Transverse colon (tissue), 4 donors: ENCODE measurements at places on chromosomes 6 and 20.
A peak's percentile ranks its signal among the peaks of the same experiment; 100 is the strongest.

DNA sequence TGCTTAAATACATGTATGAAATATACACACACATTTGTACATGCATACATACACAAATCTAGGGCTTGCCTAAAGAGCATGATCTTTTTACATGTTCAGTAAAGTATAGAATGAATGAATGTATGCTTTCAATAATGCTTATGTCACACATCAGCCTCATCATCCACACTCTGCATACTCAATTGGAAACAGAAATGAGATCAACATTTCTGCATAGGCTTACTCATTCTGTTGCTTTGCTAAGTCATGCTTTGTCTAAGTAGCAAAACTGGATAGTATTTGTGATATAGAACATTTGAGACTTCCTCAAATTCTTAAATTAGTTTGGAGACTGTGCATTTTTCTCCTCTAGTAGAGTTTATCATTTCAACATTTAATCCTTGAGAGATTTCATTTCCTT is 343.3 kb downstream of the ADGRB3 start:
- DNase-seq = no peak

- DNase-seq = no peak
Observed at GRCh38 chr6:36556281-36556680, 9.0 kb upstream of the STK38 start.

DNA sequence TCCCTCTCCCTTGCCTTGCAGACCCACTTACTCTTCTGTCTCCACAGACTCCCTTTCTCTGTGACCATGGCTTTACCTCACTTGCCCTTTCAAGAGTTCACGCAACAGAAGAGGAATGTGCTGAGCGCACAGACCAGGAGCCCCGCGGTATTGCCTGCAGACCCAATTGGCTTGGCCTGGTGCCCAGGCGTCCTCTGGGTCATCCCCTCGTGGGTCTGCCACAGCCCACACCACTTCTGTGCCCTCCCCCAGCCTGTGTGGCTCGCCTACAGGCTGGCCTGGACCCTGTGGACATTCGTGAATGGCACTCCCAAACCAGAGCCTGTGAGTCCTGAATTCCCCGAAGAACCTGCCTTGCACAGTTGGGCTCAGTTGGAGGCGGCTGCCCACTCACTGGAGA is 15.3 kb upstream of the NINL start:
- no peak for DNase-seq

DNA sequence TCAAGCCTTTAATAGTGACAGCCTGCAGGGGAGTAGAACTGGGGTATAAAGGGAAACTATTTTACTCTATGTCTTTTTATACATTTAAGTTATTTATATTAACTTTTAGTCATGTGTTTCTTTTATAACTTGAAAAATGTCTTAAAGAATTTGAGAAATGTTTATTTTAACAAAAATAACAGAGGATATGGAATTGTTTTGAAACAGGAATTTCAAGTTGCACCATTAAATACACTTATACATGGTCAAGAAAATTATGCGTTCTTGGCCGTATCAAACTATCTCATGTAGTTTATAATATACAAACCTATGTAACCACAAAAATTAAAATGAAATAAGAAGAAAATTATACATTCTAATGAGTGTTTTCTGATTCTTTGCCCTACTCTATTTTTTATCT is 282.7 kb downstream of the GRIK2 start:
- no peak for DNase-seq

- no peak for DNase-seq
Observed at GRCh38 chr20:63544241-63544957, 3.1 kb downstream of the SRMS start.

GRCh38 chr6:114040871-114041270 is 69.9 kb upstream of the HDAC2 start:
- DNase-seq = no peak

DNA sequence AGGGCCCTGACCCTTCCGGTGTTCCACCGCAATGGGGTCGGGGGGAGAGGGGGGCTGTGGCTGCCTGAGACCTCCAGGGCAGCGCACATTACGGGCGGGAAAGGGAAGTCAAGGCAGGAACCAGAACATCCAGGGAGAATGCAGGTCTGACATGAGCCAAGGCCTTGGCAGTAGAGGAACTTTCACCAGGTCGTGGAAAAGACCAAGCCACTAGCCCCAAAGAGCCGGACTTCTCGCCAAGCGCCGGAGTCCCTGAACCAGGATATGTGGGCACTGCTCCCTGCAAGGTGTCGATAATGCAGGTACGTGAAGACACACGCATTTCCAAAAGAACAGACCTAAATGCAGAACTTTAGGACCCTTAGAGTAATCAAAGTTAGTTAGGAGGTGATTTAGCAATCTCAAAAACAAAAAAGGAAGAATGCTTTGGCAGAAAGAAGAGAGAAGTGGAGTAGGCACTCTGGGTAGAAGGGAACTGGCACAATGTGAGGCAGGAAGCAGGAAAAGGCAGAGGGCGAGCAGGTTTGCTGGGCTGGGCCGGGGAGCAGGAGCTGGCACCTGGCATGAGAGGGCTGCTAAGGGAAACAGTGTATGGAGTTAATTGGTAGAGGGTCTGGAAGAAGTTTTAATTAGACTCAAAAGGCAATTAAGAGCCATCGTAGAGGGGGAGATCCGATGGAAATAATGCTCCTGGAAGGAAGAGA is 14.3 kb downstream of the POU3F2 start:
- DNase-seq = no peak

GRCh38 chr6:32252331-32253009 is 28.6 kb upstream of the NOTCH4 start:
- no peak for DNase-seq

GRCh38 chr20:3013771-3014170 is 29.7 kb upstream of the GNRH2 start:
- DNase-seq = no peak

- no peak for DNase-seq
Observed at GRCh38 chr6:154570505-154570904, 60.0 kb upstream of the CNKSR3 start.

- DNase-seq = peak; percentile 69
Observed at GRCh38 chr6:35601331-35602132, 87.2 kb downstream of the FKBP5 start.

DNA sequence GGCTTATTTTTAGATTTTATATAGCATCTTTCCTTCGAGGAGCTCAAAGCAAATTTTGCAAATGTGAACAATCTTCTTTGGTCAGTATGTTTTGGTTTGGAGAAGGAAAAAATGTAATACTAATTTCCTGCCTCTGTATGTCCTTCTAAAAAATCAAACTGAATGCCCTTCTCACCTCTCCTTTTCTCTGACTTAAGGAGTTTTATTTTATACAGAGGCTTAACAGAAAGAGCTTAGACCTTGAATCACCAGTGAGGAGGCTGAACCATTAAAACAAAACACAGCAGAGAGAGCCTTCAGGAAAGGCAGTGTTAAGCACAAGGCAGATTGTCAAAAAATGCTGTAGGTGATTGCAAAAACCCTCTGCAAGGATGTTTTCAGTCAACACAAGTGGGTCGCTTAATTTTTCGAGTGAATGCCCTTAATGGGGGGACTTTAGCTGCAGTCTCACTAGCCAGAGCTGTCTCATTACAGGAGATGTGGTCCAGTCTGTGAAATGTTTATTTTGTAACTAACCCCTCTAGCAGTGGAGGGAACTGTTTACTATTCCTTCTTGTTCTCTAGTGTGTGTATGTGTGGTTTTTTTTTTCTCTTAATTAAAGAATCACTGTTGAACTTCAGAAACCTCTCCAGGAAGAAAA is 481.3 kb upstream of the CITED2 start:
- DNase-seq = no peak

GRCh38 chr6:148868314-148868713 is 121.5 kb downstream of the UST start:
- no peak for DNase-seq

GRCh38 chr6:89035252-89036101 is 45.1 kb upstream of the PNRC1 start:
- DNase-seq = peak; percentile 91

GRCh38 chr6:41600499-41601247 is 37.6 kb upstream of the MDFI start:
- DNase-seq = no peak

- no peak for DNase-seq
Observed at GRCh38 chr6:80667006-80667405, 560.5 kb downstream of the BCKDHB start.

DNA sequence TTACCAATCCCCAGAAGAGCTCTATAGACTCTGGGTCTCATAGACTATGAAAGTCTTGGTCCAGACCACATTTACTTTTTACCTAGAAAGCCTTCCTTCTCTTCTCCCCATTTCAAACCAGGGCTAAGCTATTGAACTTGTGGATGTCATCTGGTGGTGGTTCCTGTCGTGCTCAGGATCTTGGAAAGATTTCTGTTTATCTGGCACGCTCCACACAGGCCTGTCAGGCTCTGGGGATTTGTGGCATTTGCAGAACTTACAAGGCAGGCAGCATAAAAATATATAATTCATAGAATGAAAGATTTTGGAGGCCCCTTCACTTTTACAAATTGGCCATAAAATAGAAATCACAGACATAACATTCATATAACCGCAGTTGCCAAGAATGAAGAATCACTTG is 188.1 kb downstream of the UST start:
- DNase-seq = no peak

GRCh38 chr6:43506171-43506570 is 4.0 kb downstream of the LRRC73 start:
- no peak for DNase-seq

DNA sequence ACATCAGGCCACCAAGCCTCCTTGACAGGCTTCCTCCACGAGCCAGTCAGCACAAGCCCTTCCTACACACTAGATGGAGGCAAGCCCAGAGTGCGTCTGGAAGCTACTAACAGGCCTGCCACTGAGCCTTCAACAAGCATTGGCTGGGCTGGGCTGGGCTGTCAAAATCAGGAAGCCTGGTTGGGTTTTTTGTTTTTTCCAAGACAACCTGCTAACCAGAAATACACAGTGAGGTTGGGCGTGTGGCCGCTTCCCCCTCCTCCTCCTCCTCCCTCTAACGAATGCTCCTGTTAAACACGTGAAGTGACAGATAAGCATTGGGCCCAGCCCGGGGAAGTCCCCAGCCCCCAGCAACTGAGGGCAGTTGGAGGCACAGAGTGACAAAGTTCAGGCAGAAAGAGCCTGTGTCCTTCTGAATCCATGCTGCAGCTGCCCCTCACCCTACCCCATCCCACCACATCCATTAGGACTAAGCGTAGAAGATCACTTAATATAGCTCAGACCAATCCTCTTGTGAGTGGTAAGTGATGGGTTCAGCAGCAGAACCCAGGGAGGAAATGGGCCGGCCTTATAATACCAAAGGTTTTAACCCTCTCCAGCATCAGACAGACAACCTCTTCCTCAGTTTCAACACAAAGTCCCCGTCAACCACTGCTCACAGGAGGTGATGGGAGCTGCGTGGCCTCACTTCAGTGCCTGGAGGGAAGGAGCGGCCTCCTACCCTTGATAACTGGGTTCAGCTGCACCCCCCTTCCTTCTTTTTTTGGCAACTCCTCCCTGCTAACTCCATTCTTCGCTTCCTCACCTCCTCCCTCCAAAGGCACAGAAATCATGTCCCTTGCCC is 1.1 kb downstream of the NFATC2 start:
- peak; percentile 76 for DNase-seq

- no peak for DNase-seq
Observed at GRCh38 chr6:162005372-162005771, 722.2 kb downstream of the PRKN start.

DNA sequence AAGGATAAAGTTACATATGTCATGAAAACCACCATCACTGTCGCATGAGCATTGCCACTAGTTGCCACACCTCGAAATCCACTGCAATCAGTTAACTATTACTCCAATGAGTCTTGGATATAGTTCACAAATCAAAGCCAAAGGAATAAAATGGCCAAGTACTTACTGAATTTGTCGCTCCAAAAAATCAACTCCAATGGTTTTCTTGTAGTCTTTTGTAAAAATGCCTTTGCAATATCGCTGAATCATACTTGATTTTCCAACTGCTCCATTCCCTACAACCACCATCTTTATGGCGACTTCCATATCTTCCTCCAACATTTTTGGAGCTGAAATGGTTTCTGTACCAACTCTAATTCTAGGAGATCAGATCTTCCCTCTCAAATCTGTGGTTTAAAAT is 12.0 kb downstream of the RAB23 start:
- no peak for DNase-seq

DNA sequence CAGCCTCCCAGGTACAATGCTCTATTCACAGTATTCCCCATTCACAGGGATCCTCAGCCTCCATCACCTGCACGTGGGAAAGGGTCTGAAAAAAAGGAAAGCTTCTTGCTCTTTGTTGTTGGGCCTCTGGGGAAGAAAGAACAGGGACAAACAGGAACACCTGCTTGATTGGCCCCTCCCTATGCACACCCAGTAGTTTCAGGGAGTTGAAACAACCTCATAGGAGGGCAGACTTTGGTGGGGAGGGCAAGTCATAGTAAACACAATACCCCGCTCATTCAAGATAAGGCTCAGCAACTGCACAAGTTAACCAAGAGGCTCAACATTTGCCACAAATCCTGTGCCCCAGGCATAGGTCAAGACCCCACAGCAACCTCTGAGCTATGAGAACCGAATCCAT is 1.7 kb downstream of the GHRH start:
- no peak for DNase-seq

DNA sequence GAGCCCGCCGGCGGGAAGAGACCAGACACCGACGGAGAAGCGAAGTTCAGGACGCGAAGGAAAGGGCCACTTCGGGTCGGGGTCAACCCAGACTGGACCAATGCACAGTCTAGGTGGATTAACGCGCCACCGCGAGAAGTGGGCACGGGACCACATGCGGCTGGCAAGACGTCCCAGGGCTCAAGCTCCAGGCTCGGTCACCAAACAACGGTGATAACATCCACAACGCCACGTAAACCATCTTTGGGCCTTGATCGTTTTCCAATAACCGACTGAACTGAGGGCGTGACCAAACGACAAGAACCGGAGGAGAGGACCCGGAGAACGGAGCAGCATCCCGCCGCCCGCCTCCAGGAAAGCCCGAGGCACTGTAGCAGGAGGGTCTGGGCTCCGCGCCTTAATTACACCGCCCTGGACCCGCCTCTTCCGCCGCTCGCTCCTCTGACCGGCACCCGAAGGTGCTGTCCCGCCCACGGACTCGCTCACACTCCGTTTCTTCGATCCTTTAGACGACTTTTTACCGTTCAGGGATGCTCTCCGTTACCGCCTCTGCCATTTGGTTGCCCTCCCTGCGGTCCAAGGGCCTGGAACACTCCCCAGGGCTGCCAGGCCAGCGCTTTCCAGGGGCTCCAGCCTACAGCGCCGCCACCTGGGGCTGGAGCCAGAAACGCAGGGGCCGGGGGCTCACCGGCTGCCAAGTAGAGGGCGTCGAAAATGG is 44.1 kb downstream of the DPPA5 start:
- peak; percentile 59 for DNase-seq

GRCh38 chr6:90490030-90490716 is 96.7 kb downstream of the MAP3K7 start:
- no peak for DNase-seq

DNA sequence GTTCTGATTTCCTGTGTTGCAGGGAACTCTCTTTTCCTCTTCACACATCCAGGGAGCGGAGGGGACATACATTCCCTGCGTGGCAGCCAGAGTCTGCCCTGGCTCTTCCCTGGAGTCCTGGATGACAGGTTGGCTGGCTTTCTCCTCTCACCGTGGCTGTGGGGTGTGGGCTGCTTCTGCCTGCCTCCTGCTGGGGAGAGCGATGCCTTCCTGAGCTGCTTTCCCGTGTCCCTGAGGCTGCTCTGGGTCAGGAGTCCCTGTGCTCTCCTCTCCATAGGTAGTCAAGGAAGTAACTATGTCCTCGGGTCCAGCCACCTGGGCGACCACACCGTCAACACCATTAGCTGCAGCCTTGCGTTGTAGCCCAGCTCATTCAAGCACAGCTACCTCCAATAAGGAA is 451.7 kb downstream of the QKI start:
- DNase-seq = no peak

- no peak for DNase-seq
Observed at GRCh38 chr6:40955178-40955545, 83.9 kb downstream of the UNC5CL start.
